ENCODE measurements at places on chromosomes 16 and 17. TPM values are rescaled to one million over a fixed set of nuclear protein-coding genes. Genes with fewer than 3 reads are reported as not detected.

- peaks cover 34% of the 10 kb centered on the region for H3K4me1 ChIP-seq
- H3K4me3 ChIP-seq, result peak overlapping the region; percentile 63
- peak overlapping the region; percentile 94 for H3K27ac ChIP-seq
- no peaks in the 10 kb centered on the region for H3K36me3 ChIP-seq
Observed at GRCh38 chr17:61410141-61411010, 10.7 kb downstream of the TBX2 start.

- DNase-seq, result no peak
- H3K27ac ChIP-seq, result no peak overlapping the region
- no peaks in the 10 kb centered on the region for H3K36me3 ChIP-seq
- no peaks in the 10 kb centered on the region for H3K4me1 ChIP-seq
- no peaks in the 10 kb centered on the region for H3K27me3 ChIP-seq
Observed at GRCh38 chr17:63543822-63544420, 6.4 kb upstream of the DCAF7 start.

Gene OSBPL7
- 9.0 TPM for total RNA-seq

- H3K4me1 ChIP-seq, result peaks cover 15% of the 10 kb centered on the region
- H3K4me3 ChIP-seq, result no peak overlapping the region
- H3K27me3 ChIP-seq, result no peaks in the 10 kb centered on the region
- DNase-seq, result peak; percentile 79
- peak overlapping the region; percentile 34 for H3K27ac ChIP-seq
- H3K36me3 ChIP-seq, result peaks cover 42% of the 10 kb centered on the region
Observed at GRCh38 chr17:75036643-75037268, 10.0 kb downstream of the ATP5PD start.

DNA sequence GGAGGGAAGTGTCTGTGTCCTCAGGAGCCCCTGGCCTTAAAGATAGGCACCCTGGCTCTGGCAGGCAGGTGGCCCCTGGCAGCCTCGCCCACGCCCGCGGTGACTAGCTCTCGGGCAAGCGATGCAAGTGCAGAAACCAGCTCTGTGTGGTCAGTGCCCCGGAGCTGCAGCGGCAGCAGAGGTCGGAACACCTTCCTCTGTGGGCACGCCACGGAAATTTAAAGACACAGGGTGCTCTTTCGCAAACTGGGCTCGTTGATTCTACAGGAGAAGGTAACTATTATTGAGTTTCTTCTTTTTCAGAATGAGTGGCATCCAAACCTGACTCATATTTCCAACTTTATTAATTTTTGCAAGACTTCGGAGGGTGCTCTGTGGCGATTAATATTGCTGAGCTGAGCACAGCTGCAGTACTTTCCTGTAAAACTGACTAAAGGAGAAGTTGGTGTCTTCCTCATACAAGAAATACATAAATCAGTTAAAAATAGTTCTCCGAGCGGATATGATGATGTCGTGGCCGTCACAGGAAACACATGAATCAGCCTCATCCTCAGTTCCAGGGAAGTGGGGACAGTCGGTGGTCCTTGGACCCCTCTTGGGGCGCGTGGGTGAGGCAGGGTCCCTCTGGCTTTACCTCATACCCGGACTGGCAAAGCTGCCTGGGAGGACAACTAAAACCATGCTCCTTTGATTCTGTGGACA is 120.2 kb downstream of the METRNL start:
- peak; percentile 21 for DNase-seq
- no peaks in the 10 kb centered on the region for H3K36me3 ChIP-seq
- peaks cover 64% of the 10 kb centered on the region for H3K4me1 ChIP-seq
- H3K27me3 ChIP-seq, result no peaks in the 10 kb centered on the region
- peak overlapping the region; percentile 54 for H3K27ac ChIP-seq
